Trophoblast cell (in vitro differentiated cells and primary cell): ENCODE measurements at places on chromosomes 7 and 10.
A peak's percentile ranks its signal among the peaks of the same experiment; 100 is the strongest.

- no peak for DNase-seq
- peaks cover 46% of the 10 kb centered on the region for H3K36me3 ChIP-seq
- no peaks in the 10 kb centered on the region for H3K27me3 ChIP-seq
- no peak overlapping the region for H3K4me3 ChIP-seq
- H3K4me1 ChIP-seq: peaks cover 13% of the 10 kb centered on the region
Observed at GRCh38 chr7:64993901-64994300, 3.1 kb upstream of the ZNF117 start.

GRCh38 chr7:21806388-21806787 is 139.3 kb downstream of the CDCA7L start:
- no peak overlapping the region for H3K27ac ChIP-seq
- no peak for DNase-seq
- no peaks in the 10 kb centered on the region for H3K36me3 ChIP-seq
- no peaks in the 10 kb centered on the region for H3K4me1 ChIP-seq

- H3K27me3 ChIP-seq: peaks cover 67% of the 10 kb centered on the region
- H3K4me3 ChIP-seq: no peak overlapping the region
- H3K36me3 ChIP-seq: no peaks in the 10 kb centered on the region
- DNase-seq: no peak
- no peak overlapping the region for H3K27ac ChIP-seq
Observed at GRCh38 chr7:155449008-155449868, 8.7 kb upstream of the EN2 start.

DNA sequence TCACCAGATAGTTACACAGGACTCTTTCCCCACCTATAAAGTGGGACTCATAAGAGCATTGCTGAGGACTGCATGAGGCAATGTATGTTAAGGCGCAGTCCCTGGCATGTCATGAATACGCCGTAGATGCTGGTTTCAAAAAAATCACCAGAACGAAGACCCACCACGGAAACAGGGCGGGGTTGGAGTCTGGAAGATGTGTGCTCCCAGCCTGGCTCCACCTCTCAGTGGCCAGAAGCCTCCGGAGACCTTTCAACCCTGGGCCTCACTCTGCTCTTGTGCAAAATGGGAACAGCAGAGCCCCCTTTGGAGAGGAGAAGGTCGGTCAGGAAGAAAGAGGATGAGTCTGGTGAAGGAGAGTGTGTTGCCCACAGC is 12.4 kb upstream of the ZMIZ1 start:
- DNase-seq: no peak
- no peaks in the 10 kb centered on the region for H3K36me3 ChIP-seq
- no peaks in the 10 kb centered on the region for H3K4me1 ChIP-seq
- no peak overlapping the region for H3K27ac ChIP-seq

- no peaks in the 10 kb centered on the region for H3K36me3 ChIP-seq
- no peak for DNase-seq
- no peak overlapping the region for H3K27ac ChIP-seq
- no peaks in the 10 kb centered on the region for H3K27me3 ChIP-seq
Observed at GRCh38 chr7:26648554-26648953, 215.8 kb downstream of the SKAP2 start.

GRCh38 chr7:13489386-13489785 is 500.1 kb downstream of the ETV1 start:
- no peaks in the 10 kb centered on the region for H3K36me3 ChIP-seq
- H3K27me3 ChIP-seq: no peaks in the 10 kb centered on the region
- no peak overlapping the region for H3K4me3 ChIP-seq
- H3K4me1 ChIP-seq: no peaks in the 10 kb centered on the region
- no peak for DNase-seq

DNA sequence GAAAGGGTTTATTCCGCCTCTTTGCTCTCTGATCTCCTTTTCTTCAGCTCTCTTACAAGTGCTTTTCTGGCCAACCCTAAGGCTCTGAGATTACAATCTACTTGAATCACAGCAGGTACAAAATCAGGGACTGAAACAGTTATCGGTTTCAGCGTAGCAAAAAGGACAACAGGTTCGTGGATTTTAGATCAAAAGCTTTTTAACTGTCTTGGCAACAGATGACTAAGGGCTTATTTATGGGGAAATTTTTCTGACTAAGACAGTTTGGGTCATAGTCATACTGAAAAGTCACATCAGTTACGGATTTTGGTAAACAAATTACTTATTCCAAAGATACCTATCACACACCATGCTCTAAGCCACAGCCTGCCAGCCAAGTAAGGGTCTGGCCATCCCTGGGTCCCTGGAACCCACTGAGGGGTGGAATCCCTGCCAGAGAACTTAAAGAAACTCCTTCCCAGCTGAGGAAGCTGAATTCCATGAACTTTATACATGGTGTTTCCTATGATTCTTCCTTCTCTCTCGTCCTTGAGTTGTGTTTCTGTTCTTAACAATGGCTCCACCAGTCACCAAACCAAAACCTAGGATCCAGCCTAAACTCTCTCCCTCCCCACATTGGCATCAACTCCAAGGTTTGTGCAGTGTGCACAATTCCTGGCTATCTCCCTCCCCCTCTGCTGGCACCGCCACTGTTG is 169.3 kb downstream of the FAM107B start:
- H3K27me3 ChIP-seq: no peaks in the 10 kb centered on the region
- peaks cover 9% of the 10 kb centered on the region for H3K36me3 ChIP-seq
- H3K4me1 ChIP-seq: peaks cover 23% of the 10 kb centered on the region
- no peak overlapping the region for H3K27ac ChIP-seq
- no peak overlapping the region for H3K4me3 ChIP-seq

GRCh38 chr7:93923296-93923695 is 1.8 kb downstream of the GNG11 start:
- no peaks in the 10 kb centered on the region for H3K4me1 ChIP-seq
- no peak overlapping the region for H3K4me3 ChIP-seq
- no peaks in the 10 kb centered on the region for H3K27me3 ChIP-seq
- no peak overlapping the region for H3K27ac ChIP-seq
- no peaks in the 10 kb centered on the region for H3K36me3 ChIP-seq

DNA sequence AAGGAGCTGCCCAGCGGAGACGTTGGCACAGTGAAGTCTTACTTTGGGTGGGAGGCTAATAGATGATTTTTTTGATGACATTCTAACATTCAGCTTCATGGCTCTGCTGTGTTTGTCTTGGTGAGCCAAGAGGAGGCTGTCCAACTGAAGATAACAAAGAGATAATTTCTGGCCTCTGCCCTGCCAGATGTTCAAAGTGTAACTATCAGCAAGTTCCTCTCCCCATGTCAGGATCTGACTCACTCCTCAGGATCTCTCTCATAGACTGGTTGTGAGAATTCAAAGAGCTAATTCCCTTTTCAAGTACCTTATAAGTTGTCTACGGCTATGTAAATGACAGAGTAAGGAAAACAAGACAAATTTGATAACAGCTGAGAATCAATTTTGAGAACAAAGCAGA is 1340.9 kb downstream of the XPNPEP1 start:
- H3K4me1 ChIP-seq: peaks cover 7% of the 10 kb centered on the region
- no peaks in the 10 kb centered on the region for H3K36me3 ChIP-seq
- H3K27me3 ChIP-seq: no peaks in the 10 kb centered on the region
- DNase-seq: no peak
- no peak overlapping the region for H3K4me3 ChIP-seq

DNA sequence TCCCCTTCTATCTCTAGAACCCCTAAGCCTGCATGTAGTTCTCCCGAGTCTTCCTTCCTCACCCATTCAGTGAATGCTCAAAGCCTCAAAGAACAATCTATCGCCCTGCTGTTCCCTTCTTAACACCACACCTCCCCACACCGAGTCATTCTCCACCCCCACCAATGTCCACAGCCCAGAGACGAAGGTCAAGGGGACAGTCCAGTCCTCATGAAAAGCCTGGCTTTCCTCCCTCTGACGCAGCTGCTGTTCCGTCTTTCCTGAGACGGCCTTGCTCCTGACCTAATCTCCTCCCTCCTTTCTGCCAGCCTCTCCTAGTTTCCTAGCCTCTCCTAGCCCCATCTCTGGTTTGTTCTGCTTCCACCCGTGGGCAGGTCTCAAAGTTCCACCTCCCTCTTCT is 9.2 kb downstream of the MOSPD3 start:
- H3K36me3 ChIP-seq: no peaks in the 10 kb centered on the region
- DNase-seq: no peak
- no peaks in the 10 kb centered on the region for H3K4me1 ChIP-seq

GRCh38 chr10:12091421-12091820 is 22.7 kb downstream of the DHTKD1 start:
- no peak overlapping the region for H3K4me3 ChIP-seq
- H3K36me3 ChIP-seq: peaks cover 55% of the 10 kb centered on the region
- no peaks in the 10 kb centered on the region for H3K4me1 ChIP-seq

DNA sequence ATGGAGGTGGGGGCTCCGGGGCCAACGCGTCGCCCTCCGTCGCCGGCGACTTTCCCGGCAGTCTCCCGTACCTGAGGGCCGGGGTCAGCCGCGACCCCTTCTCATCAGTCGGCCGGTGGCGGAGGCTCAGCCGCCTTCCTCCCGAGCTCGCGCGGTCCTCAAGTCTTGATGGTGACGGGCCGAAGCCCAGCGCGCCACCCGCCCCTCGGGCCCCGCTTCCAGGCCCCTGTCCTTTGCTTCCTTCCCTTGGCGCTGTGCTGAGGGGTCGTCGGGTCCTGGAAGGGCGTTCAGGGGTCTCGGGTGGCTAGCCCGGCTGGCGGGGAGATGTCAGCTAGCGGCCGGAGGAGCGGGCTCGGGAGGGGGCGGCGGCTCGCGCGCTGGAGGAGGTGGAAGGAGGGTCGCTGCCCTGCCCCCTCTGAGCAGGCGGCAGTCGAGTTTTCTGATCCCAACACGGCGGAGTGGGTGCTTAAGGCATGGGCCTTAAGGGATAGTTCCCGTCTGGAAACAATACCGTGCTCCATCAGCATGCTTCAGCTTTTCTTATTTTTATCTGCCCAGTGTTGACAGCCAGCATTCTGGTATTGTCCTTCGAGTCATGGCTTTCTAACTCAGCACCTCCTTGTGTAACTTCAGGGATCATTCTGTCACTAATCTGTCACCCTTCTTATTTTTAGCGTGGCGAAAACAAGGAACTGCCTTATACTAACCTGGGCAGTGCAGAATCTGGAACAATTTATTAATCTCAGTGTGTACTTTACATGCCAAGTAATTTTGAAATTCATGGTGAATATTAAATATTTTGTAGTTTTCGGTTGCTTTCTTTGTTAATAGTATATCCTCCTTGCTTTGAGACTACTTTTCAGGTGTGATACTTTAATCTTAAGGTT is 748 bp downstream of the PHTF2 start:
- H3K36me3 ChIP-seq: peaks cover 7% of the 10 kb centered on the region
- peak overlapping the region; percentile 88 for H3K4me3 ChIP-seq
- no peaks in the 10 kb centered on the region for H3K27me3 ChIP-seq
- peak overlapping the region; percentile 64 for H3K27ac ChIP-seq

GRCh38 chr10:14820010-14820774 is 17.6 kb downstream of the CDNF start:
- no peaks in the 10 kb centered on the region for H3K27me3 ChIP-seq
- DNase-seq: peak; percentile 86
- no peak overlapping the region for H3K4me3 ChIP-seq
- H3K27ac ChIP-seq: no peak overlapping the region
- no peaks in the 10 kb centered on the region for H3K36me3 ChIP-seq
- H3K4me1 ChIP-seq: no peaks in the 10 kb centered on the region

GRCh38 chr10:63208986-63209385 is 75.9 kb downstream of the NRBF2 start:
- no peak overlapping the region for H3K4me3 ChIP-seq
- H3K4me1 ChIP-seq: no peaks in the 10 kb centered on the region
- no peak overlapping the region for H3K27ac ChIP-seq
- H3K27me3 ChIP-seq: no peaks in the 10 kb centered on the region

DNA sequence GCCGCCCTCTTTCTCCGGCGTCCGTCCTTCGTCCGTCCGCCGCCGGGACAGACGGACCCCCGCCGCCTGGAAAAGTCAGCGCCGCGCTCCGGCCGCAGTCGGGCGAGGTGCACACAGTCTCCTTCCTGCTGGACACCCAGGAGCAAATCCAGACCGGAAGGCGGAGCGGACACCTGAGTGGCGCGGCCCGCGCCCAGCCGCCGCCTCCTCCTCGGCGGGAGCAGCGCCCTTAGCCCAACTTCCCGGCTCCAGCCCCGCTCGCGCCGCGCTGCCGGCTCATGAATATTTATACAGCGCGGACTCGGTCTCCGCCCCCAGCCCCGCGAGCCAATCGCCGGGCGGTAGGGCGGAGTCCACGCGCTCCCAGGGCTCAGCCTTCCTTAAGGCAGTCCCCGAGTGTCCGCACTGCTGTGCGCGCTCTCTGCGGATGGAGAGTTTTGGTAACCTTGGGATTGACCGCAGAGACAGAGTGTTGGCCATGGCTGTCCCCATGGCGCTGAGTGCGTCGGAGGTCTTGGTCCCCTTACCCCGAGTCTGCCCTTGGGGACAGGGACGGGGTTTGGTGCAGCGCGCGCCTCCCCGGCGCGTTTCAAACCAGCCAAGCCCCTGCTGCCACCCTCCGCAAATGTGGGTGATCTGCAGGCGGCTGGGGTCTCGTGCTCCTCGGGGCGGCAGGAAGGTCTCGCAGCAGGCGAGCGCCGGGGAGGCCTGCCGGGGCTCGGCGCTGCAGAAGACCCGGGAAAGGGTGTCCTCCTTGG is at the start of gene FZD8:
TSS of gene FZD8 (minus strand) at position 262 of the 758 bp plus-strand sequence. CDS start 867 bp downstream, outside the sequence.
- peak; percentile 96 for DNase-seq
- H3K27ac ChIP-seq: peak within 1 kb of the TSS; percentile 83
- H3K36me3 ChIP-seq: no peaks in the 10 kb centered on the region

DNA sequence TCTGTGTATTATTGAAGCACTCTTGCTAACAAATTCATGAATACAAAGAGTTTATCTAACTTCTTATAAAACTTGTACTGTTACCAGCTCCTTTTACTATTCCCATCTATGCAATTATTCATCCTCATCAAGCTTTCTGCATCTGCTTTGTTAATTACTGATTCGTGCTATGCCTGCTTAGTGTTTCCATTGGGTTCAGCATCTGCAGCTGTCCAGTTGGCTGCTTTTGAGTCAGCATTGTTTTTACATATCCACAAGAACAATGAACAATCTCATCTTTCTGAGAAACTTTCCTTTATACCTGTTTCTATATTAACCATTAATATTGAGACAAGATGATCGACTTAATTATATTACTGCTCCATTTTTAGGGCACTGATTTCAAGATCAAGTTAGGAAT is 19.6 kb upstream of the ANLN start:
- DNase-seq: no peak
- no peak overlapping the region for H3K27ac ChIP-seq
- H3K4me1 ChIP-seq: no peaks in the 10 kb centered on the region
- no peak overlapping the region for H3K4me3 ChIP-seq
- H3K36me3 ChIP-seq: no peaks in the 10 kb centered on the region

GRCh38 chr7:106936236-106936635 is 71.2 kb downstream of the PIK3CG start:
- no peaks in the 10 kb centered on the region for H3K36me3 ChIP-seq
- H3K4me1 ChIP-seq: no peaks in the 10 kb centered on the region
- DNase-seq: no peak
- H3K27me3 ChIP-seq: no peaks in the 10 kb centered on the region
- no peak overlapping the region for H3K4me3 ChIP-seq

GRCh38 chr7:36360244-36360643 is 29.4 kb upstream of the ANLN start:
- H3K4me3 ChIP-seq: no peak overlapping the region
- no peaks in the 10 kb centered on the region for H3K4me1 ChIP-seq
- no peaks in the 10 kb centered on the region for H3K27me3 ChIP-seq
- DNase-seq: no peak
- H3K36me3 ChIP-seq: no peaks in the 10 kb centered on the region

GRCh38 chr10:6916601-6917000 is 336.5 kb upstream of the PRKCQ start:
- no peak overlapping the region for H3K4me3 ChIP-seq
- no peaks in the 10 kb centered on the region for H3K36me3 ChIP-seq
- no peak for DNase-seq
- no peaks in the 10 kb centered on the region for H3K27me3 ChIP-seq
- no peak overlapping the region for H3K27ac ChIP-seq
- no peaks in the 10 kb centered on the region for H3K4me1 ChIP-seq

- no peak for DNase-seq
- H3K36me3 ChIP-seq: no peaks in the 10 kb centered on the region
- no peaks in the 10 kb centered on the region for H3K27me3 ChIP-seq
- no peak overlapping the region for H3K4me3 ChIP-seq
- no peak overlapping the region for H3K27ac ChIP-seq
Observed at GRCh38 chr7:129370812-129371211, 63.4 kb upstream of the STRIP2 start.
